Thoracic aorta (tissue), 2 donors: ENCODE measurements at places on chromosomes 7 and 10. TPM values are rescaled to one million over a fixed set of nuclear protein-coding genes. Genes with fewer than 3 reads are reported as not detected.

The BMPR1A gene
- total RNA-seq = 130 TPM

DNA sequence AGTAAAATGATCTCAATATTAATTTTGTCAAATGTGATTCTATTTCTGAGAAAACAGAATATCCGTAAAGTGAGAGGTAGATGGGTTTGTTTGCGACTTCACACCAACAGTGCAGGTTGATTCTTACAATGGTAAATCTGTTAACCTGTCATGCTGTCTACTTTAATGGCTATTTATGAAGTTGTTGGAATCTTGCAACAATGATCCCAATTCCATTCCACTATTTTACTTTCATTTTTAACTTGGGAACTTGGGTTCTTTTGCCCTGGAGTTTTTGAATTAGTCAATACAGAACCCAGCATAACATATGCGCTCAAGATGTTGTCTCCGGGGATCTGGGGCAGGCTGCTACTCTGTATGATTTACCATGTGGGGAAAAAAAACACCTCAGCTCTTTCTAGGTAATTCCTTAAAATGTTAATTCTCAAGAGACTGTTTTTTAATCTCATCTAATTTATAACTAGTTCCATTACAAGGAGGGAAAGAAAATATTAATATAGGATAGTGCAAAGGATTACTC lies 1.2 kb downstream of the LGI1 start:
- DNase-seq = no peak
- peak overlapping the region; percentile 69 for H3K4me3 ChIP-seq

GRCh38 chr7:28718055-28718481 lies 240.1 kb downstream of the TRIL start:
- H3K4me3 ChIP-seq = no peak overlapping the region
- H3K36me3 ChIP-seq = peaks cover 7% of the 10 kb centered on the region
- DNase-seq = no peak
- H3K4me1 ChIP-seq = no peaks in the 10 kb centered on the region

DNA sequence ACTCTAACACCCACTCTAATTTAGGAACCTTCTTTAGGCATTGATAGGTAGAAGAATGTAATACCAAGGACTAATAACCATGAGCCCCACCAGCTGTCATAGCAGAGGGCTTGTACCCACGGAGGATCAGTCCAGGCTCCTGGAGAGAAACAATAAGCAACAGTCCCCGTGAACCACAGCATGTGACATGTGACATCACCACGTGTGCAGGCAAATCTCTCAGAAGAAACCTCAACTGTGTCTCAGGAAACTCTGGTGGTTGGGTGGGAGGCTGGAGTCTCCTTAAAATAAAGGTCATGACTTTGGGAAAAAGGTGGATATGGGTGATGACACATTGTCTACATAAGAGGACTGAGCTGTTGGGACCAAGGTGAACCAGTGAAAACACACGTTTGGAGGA lies 653.9 kb upstream of the FOXK1 start:
- peaks cover 28% of the 10 kb centered on the region for H3K4me1 ChIP-seq
- no peaks in the 10 kb centered on the region for H3K36me3 ChIP-seq
- peak overlapping the region; percentile 61 for H3K27ac ChIP-seq
- no peak for DNase-seq

GRCh38 chr10:15842556-15843169 lies 17.6 kb downstream of the MINDY3 start:
- peak overlapping the region; percentile 7 for H3K27ac ChIP-seq
- H3K4me1 ChIP-seq = peaks cover 28% of the 10 kb centered on the region
- no peak for DNase-seq
- H3K27me3 ChIP-seq = no peaks in the 10 kb centered on the region
- no peaks in the 10 kb centered on the region for H3K36me3 ChIP-seq
- no peak overlapping the region for H3K4me3 ChIP-seq

- no peak for DNase-seq
- no peak overlapping the region for H3K27ac ChIP-seq
- H3K27me3 ChIP-seq = no peaks in the 10 kb centered on the region
- no peaks in the 10 kb centered on the region for H3K36me3 ChIP-seq
- H3K4me1 ChIP-seq = peaks cover 47% of the 10 kb centered on the region
- no peak overlapping the region for H3K4me3 ChIP-seq
Measured at GRCh38 chr7:116423499-116423898, 76.0 kb upstream of the CAV2 start.

The IKZF1 gene
- 57.8 TPM for total RNA-seq

DNA sequence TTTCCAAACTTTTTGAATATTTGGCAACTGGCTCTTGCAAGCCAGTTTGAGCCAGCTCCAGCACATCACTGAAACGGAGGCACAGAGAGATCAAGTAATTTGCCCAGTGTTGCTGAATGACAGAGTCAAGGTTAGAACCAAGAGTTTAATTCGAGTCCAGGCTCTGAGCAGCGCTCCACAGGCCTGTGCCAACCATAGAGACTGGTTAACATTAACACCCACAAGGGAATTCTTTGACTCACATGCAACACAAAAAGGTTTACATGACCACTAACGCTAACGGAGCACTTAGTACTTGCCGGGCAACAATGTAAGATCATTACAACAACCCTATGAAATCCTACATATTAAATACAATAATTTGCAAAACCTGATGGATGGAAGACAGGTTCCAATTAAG lies 1.5 kb downstream of the RGS10 start:
- no peaks in the 10 kb centered on the region for H3K27me3 ChIP-seq
- DNase-seq = no peak
- H3K36me3 ChIP-seq = no peaks in the 10 kb centered on the region
- no peak overlapping the region for H3K27ac ChIP-seq
- H3K4me3 ChIP-seq = peak overlapping the region; percentile 90

- H3K4me1 ChIP-seq = no peaks in the 10 kb centered on the region
- no peak overlapping the region for H3K4me3 ChIP-seq
- no peak for DNase-seq
- no peaks in the 10 kb centered on the region for H3K27me3 ChIP-seq
Measured at GRCh38 chr10:88508796-88509195, 74.3 kb downstream of the RNLS start.

The SPDYE9 gene
- not detected for total RNA-seq

The NUP42 gene
- 54.7 TPM for total RNA-seq

The PHKG1 gene
- total RNA-seq = 10.9 TPM

DNA sequence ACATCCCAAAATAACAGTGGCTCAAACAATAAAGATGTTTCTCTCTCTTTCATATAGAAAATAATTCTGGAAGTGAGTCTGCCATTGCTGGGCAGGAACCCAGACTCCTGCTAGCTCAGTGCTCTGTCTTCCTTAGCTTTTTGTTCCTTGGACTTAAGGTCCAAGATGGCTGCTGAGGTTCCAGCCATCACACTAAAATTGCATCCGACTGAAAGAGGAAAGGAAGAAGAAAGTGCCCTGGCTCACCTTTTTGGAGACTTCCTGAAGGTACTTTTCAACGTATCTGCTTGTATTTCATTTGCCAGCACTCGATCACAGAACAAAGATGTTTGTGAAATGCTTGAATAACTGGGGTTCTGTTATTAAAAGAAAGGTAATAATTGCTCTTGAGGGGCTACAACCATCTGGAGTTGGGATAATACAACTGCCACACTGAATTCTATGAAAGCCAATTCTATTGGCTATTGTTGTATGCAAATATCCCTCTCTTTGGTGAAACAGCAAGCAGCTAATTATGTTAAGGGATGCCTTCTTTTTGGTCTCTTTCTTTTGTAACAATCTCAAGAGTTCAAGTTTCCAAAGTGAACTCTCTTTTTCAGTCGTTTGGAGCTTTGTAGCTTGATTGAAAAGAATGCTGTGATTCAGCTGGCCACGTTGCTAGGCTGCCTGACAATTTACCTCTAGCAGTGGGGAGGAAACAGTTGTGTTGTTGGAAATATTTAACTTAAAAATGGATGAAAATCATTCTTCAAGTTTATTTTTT lies 83.9 kb downstream of the BAMBI start:
- H3K4me3 ChIP-seq = no peak overlapping the region
- no peak for DNase-seq
- no peaks in the 10 kb centered on the region for H3K4me1 ChIP-seq
- H3K27ac ChIP-seq = no peak overlapping the region
- H3K36me3 ChIP-seq = no peaks in the 10 kb centered on the region

DNA sequence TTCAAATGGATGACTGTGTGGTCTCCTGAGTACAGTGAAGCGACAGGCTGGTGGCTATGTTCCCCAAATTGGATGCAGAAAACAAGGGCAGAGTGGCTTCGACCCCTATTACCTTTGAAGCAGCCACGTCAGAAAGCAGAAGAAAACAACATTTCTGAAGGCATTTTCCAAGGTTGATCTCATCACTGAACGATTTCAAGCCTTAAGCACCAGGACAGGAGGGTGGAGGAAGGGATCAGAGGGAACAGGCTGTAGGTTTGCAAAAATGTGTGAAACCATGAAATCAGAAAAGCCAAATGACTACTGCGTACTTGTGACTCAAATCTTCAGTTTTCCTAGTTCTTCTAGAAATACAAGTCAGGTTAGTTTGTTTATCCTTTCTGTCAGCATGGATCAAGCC lies 181.0 kb upstream of the TMEM106B start:
- no peak overlapping the region for H3K4me3 ChIP-seq
- no peak overlapping the region for H3K27ac ChIP-seq
- no peaks in the 10 kb centered on the region for H3K27me3 ChIP-seq
- H3K4me1 ChIP-seq = no peaks in the 10 kb centered on the region
- no peak for DNase-seq

DNA sequence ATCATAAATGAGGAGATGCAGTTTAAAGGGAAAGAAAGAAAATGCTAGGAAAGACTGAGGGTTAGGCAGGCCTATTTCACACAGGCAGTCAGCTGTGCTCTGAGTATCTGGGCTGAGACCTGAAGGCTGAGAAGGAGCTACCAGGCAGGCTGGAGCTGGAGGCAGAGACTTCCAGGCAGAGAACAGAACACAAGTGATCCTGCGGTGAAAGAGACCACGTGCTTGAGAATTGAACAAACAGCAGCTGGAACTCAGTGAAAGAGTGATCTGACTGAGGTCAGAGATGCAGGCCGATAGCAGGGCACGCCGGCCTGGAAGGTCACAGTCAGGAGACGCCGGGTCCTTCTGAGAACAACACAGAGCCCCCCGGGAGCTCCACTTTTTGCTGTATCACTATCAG lies 147.8 kb downstream of the ADAM12 start:
- H3K4me1 ChIP-seq = no peaks in the 10 kb centered on the region
- no peaks in the 10 kb centered on the region for H3K36me3 ChIP-seq
- no peak for DNase-seq
- H3K4me3 ChIP-seq = no peak overlapping the region

The ZNF425 gene
- total RNA-seq = 3.1 TPM

The MUC12 gene
- not detected for total RNA-seq

- no peak for DNase-seq
- no peak overlapping the region for H3K4me3 ChIP-seq
- H3K4me1 ChIP-seq = peaks cover 4% of the 10 kb centered on the region
- H3K27ac ChIP-seq = no peak overlapping the region
Measured at GRCh38 chr7:122416336-122416735, 111.8 kb upstream of the FEZF1 start.

DNA sequence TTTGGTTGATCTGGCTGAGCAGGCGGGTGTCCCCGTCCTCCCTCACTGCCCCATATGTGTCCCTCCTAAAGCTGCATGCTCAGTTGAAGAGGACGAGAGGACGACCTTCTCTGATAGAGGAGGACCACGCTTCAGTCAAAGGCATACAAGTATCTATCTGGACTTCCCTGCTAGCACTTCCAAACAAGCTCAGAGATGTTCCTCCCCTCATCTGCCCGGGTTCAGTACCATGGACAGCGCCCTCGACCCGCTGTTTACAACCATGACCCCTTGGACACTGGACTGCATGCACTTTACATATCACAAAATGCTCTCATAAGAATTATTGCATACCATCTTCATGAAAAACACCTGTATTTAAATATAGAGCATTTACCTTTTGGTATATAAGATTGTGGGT lies 26.9 kb upstream of the TRIM56 start:
- no peaks in the 10 kb centered on the region for H3K4me1 ChIP-seq
- H3K4me3 ChIP-seq = no peak overlapping the region
- no peak for DNase-seq
- H3K36me3 ChIP-seq = no peaks in the 10 kb centered on the region
- H3K27me3 ChIP-seq = no peaks in the 10 kb centered on the region

DNA sequence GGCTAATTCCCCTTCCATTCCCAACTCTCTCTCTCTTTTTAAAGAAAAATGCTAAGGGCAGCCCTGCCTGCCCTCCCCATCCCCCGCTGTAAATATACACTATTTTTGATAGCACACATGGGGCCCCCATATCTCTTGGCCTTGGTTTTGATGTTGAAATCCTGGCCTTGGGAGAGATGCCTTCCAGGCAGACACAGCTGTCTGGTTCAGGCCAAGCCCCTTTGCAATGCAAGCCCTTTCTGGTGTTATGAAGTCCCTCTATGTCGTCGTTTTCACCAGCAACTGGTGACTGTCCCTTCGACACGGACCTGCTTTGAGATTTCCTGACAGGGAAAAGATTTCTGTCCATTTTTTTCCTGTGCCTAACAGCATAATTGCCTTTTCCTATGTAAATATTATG lies 3.0 kb downstream of the ADRA2A start:
- H3K27me3 ChIP-seq = peaks cover 8% of the 10 kb centered on the region
- DNase-seq = no peak
- no peak overlapping the region for H3K27ac ChIP-seq
- peaks cover 10% of the 10 kb centered on the region for H3K4me1 ChIP-seq

GRCh38 chr10:72267381-72267780 lies 6.3 kb upstream of the DDIT4 start:
- no peak overlapping the region for H3K27ac ChIP-seq
- H3K27me3 ChIP-seq = no peaks in the 10 kb centered on the region
- no peak overlapping the region for H3K4me3 ChIP-seq
- no peak for DNase-seq
- peaks cover 3% of the 10 kb centered on the region for H3K4me1 ChIP-seq

GRCh38 chr7:22909917-22910316 lies 87.3 kb upstream of the TOMM7 start:
- H3K27me3 ChIP-seq = no peaks in the 10 kb centered on the region
- no peak overlapping the region for H3K27ac ChIP-seq
- H3K4me3 ChIP-seq = no peak overlapping the region
- H3K36me3 ChIP-seq = no peaks in the 10 kb centered on the region
- DNase-seq = no peak

The MSMB gene
- not detected for total RNA-seq

The GJD4 gene
- not detected for total RNA-seq

DNA sequence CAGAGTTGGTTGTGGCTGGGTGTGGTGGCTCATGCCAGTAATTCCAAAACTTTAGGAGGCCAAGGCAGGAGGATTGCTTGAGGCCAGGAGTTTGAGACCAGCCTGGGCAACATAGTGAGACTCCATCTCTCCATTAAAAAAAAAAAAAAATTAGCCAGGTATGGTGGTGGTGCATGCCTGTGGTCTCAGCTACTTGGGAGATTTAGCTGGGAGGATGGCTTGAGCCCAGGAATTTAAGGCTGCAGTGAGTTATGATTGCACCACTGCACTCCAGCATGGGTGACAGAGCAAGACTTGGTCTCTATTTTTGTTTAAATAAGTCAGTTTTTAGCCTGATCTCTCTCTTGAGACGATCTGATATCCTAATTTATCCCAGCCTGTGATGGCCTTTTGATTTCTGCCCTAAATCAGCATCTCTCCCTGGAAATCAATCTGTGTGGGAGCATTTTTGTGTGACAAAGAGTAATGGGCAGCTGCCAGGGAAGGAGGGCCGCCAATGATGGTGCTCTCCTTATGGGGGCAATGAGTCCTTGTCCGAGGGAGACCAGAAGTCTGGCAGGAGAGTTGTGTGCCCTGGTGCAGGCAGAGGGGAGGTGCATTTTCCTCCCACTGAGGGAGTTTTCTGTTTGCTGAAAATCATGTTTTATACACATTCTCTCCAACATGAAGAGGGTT lies 111.0 kb downstream of the NRP1 start:
- H3K27ac ChIP-seq = peak overlapping the region; percentile 22
- peaks cover 20% of the 10 kb centered on the region for H3K4me1 ChIP-seq
- no peak overlapping the region for H3K4me3 ChIP-seq
